ENCODE measurements at places on chromosomes 4 and X. TPM values are rescaled to one million over a fixed set of nuclear protein-coding genes. Genes with fewer than 3 reads are reported as not detected.
A peak's percentile ranks its signal among the peaks of the same experiment; 100 is the strongest.

DNA sequence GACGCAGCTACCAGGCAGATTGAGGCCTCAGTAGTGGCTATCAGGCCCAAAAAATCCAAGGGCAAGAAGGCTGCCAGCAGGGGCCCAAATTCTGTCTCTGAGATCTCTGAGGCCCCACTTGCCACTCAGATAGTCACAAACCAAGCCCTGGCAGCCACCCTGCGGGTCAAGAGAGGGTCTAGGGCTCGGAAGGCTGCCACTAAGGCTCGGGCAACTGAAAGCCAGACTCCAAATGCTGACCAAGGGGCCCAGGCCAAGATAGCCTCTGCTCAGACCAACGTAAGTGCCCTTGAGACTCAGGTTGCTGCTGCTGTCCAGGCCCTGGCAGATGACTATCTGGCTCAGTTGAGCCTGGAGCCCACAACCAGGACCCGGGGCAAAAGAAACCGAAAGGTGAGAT lies 2.8 kb downstream of the TRO start:
- H3K4me1 ChIP-seq: no peaks in the 10 kb centered on the region
- peaks cover 51% of the 10 kb centered on the region for H3K36me3 ChIP-seq
- DNase-seq: no peak
- no peaks in the 10 kb centered on the region for H3K27me3 ChIP-seq
- H3K4me3 ChIP-seq: no peak overlapping the region

GRCh38 chr4:25489253-25489797 lies 112.3 kb downstream of the ANAPC4 start:
- DNase-seq: no peak
- peaks cover 8% of the 10 kb centered on the region for H3K4me1 ChIP-seq
- H3K27ac ChIP-seq: no peak overlapping the region
- no peaks in the 10 kb centered on the region for H3K27me3 ChIP-seq
- H3K4me3 ChIP-seq: no peak overlapping the region
- peaks cover 14% of the 10 kb centered on the region for H3K36me3 ChIP-seq

- H3K36me3 ChIP-seq: no peaks in the 10 kb centered on the region
- DNase-seq: peak; percentile 33
- no peak overlapping the region for H3K4me3 ChIP-seq
- no peak overlapping the region for H3K27ac ChIP-seq
- peaks cover 19% of the 10 kb centered on the region for H3K4me1 ChIP-seq
- no peaks in the 10 kb centered on the region for H3K27me3 ChIP-seq
Observed at GRCh38 chrX:112668476-112669409, 11.0 kb downstream of the LHFPL1 start.

The SLC4A4 gene
- 1.1 TPM for total RNA-seq
